Fibroblast of the aortic adventitia (primary cell): ENCODE measurements at places on chromosomes 11 and 22. TPM values are rescaled to one million over a fixed set of nuclear protein-coding genes. Genes with fewer than 3 reads are reported as not detected.

DNA sequence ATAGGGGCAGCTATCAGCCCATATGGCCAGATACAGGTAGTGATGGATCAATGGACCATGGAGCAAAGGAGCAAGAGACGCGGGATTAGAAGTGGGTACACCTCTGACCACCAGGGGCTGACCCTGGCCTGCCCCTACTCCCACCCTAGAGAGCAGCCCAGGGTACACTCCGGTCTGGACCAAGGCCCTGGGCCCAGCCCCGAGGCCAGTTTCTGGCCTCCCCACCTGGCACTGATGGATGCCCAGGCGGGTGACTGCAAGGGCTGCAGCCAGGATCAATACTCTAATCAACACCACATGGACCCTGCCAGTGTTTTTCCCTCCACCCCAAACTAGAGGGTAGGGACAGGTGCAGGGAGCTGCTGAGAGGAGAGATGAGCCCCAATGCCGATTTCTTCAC is 74.1 kb upstream of the NECTIN1 start:
- DNase-seq: no peak

- no peak for DNase-seq
Observed at GRCh38 chr11:113338730-113339129, 24.3 kb downstream of the TTC12 start.

- no peak for DNase-seq
Observed at GRCh38 chr11:102582140-102582539, 43.0 kb downstream of the MMP20 start.

DNA sequence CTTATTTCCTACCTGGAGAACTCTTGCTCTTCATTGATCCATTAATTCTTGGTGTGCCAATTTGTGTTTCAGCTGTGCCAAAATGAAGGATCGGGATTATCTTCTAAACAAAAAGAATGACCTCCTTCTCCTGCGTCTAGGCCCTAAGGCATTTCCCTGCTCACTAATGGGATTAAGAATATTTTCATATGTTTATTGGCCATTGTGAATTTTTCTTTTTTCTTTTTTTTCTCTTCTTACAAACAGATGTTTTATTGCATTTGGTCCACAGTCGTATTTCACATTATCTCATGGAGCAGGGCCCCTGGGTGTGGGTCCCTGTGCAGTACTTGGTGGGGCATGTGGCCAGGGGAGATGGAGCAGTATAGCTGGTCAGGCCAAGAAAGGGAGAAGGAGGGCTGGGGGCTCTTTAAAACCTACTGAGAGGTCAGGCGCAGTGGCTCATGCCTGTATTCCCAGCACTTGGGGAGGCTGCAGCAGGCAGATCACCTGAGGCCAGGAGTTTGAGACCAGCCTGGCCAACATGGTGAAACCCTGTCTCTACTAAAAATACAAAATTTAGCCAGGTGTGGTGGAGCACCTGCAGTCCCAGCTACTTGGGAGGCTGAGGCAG is 35.3 kb upstream of the HORMAD2 start:
- no peak for DNase-seq

DNA sequence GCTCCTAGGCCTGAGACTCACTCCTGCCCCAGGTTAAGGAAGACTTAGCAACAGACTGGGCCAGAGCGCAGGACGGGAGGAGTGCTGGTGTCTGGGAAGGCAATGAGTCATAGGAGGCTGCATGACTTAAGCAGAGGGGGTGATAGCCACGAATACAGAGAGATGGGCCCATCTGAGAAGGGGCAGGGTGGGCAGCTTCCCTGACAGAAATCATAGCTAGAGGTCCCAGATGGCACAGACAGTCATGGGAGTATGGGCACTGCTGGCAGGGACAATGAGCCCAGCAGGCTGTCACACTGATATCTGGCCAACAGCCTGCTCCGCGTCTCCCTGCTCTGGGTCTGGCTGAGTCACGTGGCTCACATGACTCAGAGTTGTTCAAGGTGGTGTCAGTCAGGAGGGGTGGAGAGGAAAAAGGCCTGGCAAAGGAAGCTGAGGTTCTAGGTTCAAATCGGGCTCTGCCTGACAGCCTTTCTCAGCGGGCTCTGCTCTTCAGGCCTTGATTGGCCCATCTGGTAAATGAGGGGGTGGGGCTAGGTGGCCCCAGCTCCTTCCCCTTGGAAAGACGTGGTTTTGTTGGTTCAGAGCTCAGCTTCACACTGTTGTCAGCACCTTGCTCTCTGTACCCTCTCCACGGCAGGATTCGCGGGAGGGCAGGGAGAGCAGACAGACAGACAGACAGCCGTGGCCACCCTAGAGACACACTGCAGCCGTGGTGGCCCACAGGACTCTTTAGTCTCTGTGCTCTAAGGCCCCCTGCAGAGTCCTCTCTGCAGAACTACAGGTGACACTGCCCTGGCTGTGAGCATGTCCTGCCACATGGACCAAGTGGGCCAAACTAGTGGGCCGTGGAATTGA is 47.8 kb downstream of the DBX1 start:
- peak; percentile 95 for DNase-seq

DNA sequence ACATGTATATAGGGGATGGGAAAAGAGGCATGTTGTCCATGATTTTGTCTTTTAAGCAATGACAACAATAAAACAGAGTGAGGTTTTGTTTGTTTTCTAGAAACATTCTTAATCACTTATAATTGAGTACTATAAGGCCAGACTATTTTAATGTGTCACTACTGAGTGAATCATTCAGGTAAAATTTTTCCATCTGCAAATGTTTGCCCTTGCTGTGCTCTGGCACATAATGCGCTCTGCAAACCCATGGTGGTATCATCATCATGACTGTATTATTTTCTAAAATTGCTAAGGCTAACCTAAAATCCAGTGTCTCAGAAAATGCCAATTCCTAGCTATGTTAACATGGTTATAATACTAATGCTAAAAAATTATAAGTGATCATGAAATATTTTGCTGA is 261.2 kb downstream of the CADM1 start:
- no peak for DNase-seq

The DPAGT1 gene
- total RNA-seq: 7.0 and 30.5 TPM in 2 replicates

The ACRV1 gene
- not detected in 2 replicates for total RNA-seq

The RPL3 gene
- 1,848 and 3,122 TPM in 2 replicates for total RNA-seq
